ENCODE measurements at places on chromosomes 2 and 18. TPM values are rescaled to one million over a fixed set of nuclear protein-coding genes. Genes with fewer than 3 reads are reported as not detected.

GRCh38 chr2:198385326-198385725 is 580.9 kb downstream of the PLCL1 start:
- no peak for DNase-seq

ACMSD gene
- total RNA-seq = not detected

- no peak for DNase-seq
Observed at GRCh38 chr2:240618776-240619175, 6.5 kb upstream of the GPR35 start.

STEAP3 gene
- total RNA-seq = 0.10 TPM

- no peak for DNase-seq
Observed at GRCh38 chr2:45614871-45615415, 3.9 kb upstream of the SRBD1 start.
